ENCODE measurements at places on chromosomes 2 and 18. TPM values are rescaled to one million over a fixed set of nuclear protein-coding genes. Genes with fewer than 3 reads are reported as not detected.

Gene B4GALT6
- total RNA-seq = 3.9 TPM

Gene NPC1
- total RNA-seq = 7.9 TPM

Gene PTPRM
- 28.3 TPM for total RNA-seq

Gene ASB18
- not detected for total RNA-seq

Gene DHRS9
- not detected for total RNA-seq

Gene ALPI
- total RNA-seq = not detected

Gene DIS3L2
- 19.2 TPM for total RNA-seq

Gene WDFY1
- 93.6 TPM for total RNA-seq

Gene C2orf15
- total RNA-seq = under 0.01 TPM

Gene KCMF1
- total RNA-seq = 118 TPM

Gene DSC3
- total RNA-seq = under 0.01 TPM

Gene MOB4
- 69.4 TPM for total RNA-seq

Gene PPP1R1C
- 0.28 TPM for total RNA-seq

Gene MOB1A
- 60.8 TPM for total RNA-seq

Gene MC2R
- not detected for total RNA-seq

Gene LHCGR
- under 0.01 TPM for total RNA-seq

Gene CXCR2
- total RNA-seq = not detected

Gene AOX1
- 57.2 TPM for total RNA-seq

Gene KLHL14
- not detected for total RNA-seq

Gene SLC4A1AP
- 11.7 TPM for total RNA-seq

Gene GPR155
- 4.4 TPM for total RNA-seq

Gene OTOS
- not detected for total RNA-seq

Gene CNOT11
- 33.6 TPM for total RNA-seq

Gene VSNL1
- total RNA-seq = 0.28 TPM

Gene RIF1
- 43.9 TPM for total RNA-seq

Gene PLEK
- under 0.01 TPM for total RNA-seq

Gene RTP5
- not detected for total RNA-seq

Gene EVX2
- total RNA-seq = not detected

Gene ASIC4
- not detected for total RNA-seq

Gene TMEM200C
- total RNA-seq = 1.7 TPM

Gene MOGAT1
- total RNA-seq = not detected

Gene STK25
- 203 TPM for total RNA-seq

Gene COMMD1
- 60.4 TPM for total RNA-seq

Gene LYG2
- total RNA-seq = not detected

Gene IL36A
- not detected for total RNA-seq

Measured in IMR-90 (cell line).